Foreskin fibroblast (primary cell): ENCODE measurements at places on chromosomes 1 and 21.

- DNase-seq: no peak
Measured at GRCh38 chr1:73874806-73875205, 323.2 kb downstream of the LRRIQ3 start.

GRCh38 chr1:154499446-154499845, 2.6 kb upstream of the TDRD10 start:
- DNase-seq: no peak

GRCh38 chr1:104195395-104195794, 445.7 kb downstream of the AMY1C start:
- peak; percentile 32 for DNase-seq

DNA sequence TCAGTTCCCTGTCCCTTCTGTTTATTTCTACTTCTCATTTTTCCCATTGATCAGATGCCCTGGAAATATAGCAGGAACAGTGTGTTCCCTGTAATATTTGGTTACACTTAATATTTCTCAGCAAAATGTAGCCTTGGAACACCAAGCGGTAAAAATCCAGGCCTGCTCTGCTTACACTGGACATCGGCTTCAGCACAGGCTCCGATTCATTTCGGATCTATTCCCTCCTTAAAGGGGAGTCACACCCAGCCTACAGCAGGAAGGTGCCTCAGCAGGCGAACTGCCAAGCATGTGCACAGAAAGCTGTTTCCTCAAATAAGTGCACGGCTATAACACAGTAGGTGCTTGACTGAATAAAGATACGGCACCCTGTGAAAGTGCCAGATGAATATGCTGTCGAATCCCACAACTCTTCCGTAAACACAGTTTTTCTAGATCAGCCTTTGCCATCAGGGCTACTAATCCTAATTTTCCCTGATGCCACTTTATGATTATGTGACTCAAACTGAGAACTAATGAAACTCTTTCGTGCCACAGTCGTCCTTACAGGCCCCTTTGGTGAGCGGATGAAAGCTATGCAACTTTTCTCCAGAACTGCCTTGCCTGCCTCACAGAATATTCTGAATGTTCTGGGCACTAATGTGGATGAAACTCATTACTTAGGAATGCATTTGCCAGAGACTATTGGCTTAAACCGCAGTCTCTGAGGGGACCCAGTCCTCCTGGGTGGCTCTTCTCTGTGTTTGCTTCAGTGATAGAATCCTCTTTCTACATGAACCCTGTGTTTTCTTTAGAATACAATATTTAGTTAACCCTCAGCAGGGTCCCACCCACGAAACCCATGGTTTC, 275.5 kb upstream of the RUNX1 start:
- peak; percentile 75 for DNase-seq

- no peak for DNase-seq
Measured at GRCh38 chr1:75625795-75626194, 14.9 kb upstream of the SLC44A5 start.

GRCh38 chr1:218863987-218864386, 309.7 kb upstream of the LYPLAL1 start:
- DNase-seq: no peak

GRCh38 chr1:39996396-39997004, 41.6 kb downstream of the MFSD2A start:
- no peak for DNase-seq

- DNase-seq: no peak
Measured at GRCh38 chr1:180208264-180208663, 21.8 kb upstream of the LHX4 start.

GRCh38 chr1:17209430-17209829, 4.5 kb downstream of the PADI1 start:
- DNase-seq: no peak

DNA sequence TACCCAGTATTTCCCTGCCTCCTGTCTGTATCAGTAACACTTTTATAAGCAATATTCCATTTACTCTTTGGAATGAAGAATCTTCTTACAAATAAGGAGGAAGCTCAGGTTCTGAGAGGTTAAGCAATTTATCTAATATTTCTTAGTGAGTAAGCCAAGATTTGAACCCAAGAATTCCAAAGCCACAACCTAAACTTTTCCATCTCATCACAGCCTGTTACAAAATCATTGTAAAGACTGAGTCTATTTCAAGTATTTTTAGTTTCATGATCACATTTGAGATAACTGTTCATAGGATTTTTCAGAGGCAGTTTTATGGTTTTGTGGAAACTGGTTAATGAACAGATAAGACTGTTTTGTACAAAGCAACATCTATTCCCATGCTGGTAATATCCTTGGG, 29.8 kb upstream of the HHAT start:
- DNase-seq: no peak
